Endothelial cell of umbilical vein (primary cell): ENCODE measurements at places on chromosomes 7 and 10. TPM values are rescaled to one million over a fixed set of nuclear protein-coding genes. Genes with fewer than 3 reads are reported as not detected.

DNA sequence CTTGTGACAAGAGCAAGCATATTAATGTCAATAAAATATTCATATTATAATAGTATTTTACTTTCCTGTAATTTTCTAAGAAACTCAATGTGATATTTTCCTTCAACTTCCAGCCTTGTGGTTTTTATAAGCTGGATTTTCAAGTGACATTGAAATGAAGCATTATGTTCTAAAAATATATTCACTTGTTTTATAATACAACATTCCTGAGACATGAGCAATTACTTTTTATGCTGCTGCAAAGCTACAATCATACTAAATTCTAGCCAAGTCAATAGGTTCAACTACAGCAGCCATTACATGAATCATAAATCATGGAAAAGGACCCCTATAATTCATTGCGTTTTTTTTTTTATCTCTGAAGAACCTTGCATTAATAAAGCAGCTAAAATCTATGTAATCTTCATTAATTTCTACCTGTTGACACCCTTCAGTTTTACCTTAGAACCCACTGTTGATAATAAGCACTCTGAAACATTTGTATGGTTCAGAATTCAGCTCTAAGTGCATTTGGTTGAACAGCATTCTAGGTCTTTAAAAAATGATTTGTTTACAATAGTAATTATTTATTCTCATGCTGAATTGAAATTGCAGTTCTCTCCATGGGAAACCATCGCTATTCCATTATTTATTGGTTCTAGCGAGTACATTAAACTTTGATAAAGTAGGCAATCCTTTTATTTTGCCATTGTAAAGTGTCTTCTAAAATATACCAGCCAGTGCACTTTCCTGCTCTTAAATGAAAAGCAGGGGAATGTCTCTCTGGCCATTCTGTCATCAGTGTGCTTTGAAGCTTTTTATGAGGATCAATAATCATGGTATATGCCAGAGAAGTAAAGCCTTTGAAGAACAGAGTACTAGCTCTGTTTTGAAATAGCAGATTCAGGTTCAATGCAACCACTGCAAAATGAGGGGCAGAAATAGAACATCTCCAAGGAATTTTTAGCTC lies 132.6 kb downstream of the GNAT3 start:
- H3K27me3 ChIP-seq, result no peaks in the 10 kb centered on the region
- no peak overlapping the region for H3K4me3 ChIP-seq
- H3K27ac ChIP-seq, result peak overlapping the region; percentile 7
- H3K36me3 ChIP-seq, result no peaks in the 10 kb centered on the region
- DNase-seq, result peak; percentile 78
- H3K4me1 ChIP-seq, result peaks cover 12% of the 10 kb centered on the region

The CYP3A4 gene
- not detected in 2 replicates for polyA plus RNA-seq

GRCh38 chr10:84599254-84599653 lies 270.9 kb downstream of the CCSER2 start:
- no peaks in the 10 kb centered on the region for H3K4me1 ChIP-seq
- no peak overlapping the region for H3K4me3 ChIP-seq
- no peaks in the 10 kb centered on the region for H3K36me3 ChIP-seq
- H3K27ac ChIP-seq, result no peak overlapping the region

GRCh38 chr7:116439841-116440549 lies 59.5 kb upstream of the CAV2 start:
- H3K4me1 ChIP-seq, result peaks cover 36% of the 10 kb centered on the region
- H3K27ac ChIP-seq, result no peak overlapping the region
- no peak overlapping the region for H3K4me3 ChIP-seq
- no peak for DNase-seq

The HABP2 gene
- 0.04 TPM in 1 of 2 replicates, not detected in the other for polyA plus RNA-seq

- no peaks in the 10 kb centered on the region for H3K4me1 ChIP-seq
- H3K27ac ChIP-seq, result no peak overlapping the region
- H3K4me3 ChIP-seq, result no peak overlapping the region
Observed at GRCh38 chr10:35781643-35782035, 139.5 kb upstream of the FZD8 start.

DNA sequence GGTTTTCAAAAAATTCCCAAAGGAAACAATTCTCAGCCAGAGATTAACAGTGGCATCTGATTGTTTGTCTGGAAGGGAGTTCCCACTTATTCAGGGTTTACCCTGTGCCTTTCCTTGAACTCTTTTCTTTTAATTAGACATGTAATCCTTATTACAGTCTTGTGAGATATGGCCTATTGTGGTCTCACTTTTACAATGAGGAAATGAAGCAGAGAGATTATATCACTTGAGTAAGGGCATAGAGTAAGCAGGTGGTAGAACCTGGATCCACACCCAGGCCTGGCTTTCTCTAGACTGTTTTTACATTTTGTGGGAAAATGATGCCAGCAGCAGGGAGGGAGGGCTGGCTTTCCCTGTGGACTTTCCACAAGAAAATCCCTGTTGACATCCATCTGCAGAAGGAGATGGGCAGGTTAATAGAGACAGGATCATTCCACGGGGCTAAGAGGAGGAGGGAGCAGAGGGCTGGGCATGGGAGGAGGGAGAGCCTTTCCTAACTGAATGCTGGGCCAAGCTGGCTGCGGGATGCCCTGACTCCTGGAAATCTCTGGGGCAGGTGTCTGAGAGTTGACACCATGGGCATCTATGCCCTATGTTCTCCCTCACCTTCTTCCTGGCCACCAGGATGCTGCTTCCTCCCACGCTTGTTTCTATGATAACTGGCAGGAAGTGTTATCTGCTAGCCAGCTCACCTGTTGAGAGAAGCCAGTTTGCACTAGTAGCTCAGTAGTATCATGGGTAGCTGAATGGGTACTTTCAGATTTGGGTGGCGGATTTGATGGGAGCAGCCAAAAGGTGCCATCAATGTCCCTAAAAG lies 28.7 kb upstream of the ARHGAP22 start:
- H3K36me3 ChIP-seq, result no peaks in the 10 kb centered on the region
- no peaks in the 10 kb centered on the region for H3K4me1 ChIP-seq
- no peak overlapping the region for H3K4me3 ChIP-seq
- H3K27me3 ChIP-seq, result no peaks in the 10 kb centered on the region
- DNase-seq, result no peak

The DUS4L gene
- 1.7 and 2.5 TPM in 2 replicates for polyA plus RNA-seq

The CCDC146 gene
- polyA plus RNA-seq, result 0.65 and 1.5 TPM in 2 replicates

DNA sequence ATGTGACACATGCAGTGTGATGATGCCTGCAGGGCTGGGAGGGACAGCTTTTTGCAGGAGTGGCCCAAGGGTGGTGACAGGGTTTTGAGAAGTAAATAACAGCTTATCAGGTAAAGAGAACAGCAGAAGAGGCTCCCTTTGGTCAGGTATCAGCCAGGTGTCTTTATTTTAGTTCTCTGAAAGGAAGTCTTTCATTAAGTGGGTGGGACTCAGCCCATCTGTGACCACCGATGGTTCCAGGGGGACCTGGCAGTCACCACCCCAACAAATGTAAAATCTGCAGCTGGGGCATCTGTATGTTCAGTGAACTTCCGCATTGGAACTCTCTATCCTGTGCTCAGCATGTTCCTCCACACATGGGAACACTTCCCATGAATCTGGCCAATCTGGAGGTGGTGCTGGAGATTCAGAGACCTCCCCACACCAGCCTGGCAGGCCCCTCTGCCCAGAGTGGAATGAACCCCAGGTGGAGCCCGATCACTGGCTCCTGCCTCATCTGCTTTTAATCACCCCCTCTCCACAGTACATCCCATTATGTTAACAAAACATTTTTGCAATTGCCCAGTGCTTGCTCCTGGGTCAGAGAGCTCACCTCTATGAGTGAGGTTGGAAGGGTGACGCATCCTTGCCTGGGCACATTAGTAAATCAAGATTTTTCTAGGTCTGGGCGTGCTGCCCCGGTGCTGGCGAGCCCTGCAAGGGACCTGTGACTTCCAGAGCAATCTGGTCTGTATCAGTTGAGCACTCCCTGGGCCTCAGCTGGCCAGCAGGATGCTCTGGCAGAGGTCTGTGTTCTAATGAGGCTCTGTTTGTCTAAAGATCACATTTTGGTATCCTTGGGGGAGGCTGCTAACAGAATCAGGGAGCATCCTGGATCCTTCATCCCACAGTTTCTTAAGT lies 140.4 kb upstream of the GDF10 start:
- no peak overlapping the region for H3K27ac ChIP-seq
- H3K4me1 ChIP-seq, result no peaks in the 10 kb centered on the region
- H3K27me3 ChIP-seq, result no peaks in the 10 kb centered on the region
- DNase-seq, result no peak

The PYROXD2 gene
- polyA plus RNA-seq, result 11.8 and 13.7 TPM in 2 replicates

DNA sequence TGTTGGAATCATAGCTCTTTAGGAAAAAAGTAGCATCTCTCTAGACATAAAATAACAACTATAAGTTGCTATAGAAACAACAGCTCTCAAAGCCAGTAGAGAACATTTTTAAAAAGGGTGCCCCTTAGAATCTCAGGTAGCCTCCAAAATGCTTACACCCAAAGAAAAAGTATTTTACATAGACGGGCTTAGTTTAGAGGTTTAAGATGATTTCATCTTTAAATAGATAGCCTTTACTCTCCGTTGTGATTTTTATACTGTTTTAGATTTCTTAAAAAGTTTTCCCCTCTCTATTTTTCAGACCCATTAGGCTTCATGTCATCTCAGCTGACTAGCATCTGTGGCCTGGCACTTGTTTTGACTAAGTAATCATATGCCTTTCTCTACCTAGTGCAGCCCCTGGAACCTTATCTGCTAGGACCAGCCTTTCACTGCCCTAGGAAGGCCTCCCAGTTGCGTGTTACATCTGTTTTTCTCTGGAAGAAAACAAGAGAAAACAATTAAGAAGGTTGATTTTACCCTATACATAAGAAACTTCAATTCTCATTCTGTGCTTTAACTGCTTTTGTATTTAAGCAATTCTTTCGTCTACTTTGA lies 6.9 kb upstream of the BPGM start:
- H3K36me3 ChIP-seq, result no peaks in the 10 kb centered on the region
- H3K4me1 ChIP-seq, result peaks cover 3% of the 10 kb centered on the region
- no peak overlapping the region for H3K27ac ChIP-seq
- no peaks in the 10 kb centered on the region for H3K27me3 ChIP-seq
- DNase-seq, result no peak

DNA sequence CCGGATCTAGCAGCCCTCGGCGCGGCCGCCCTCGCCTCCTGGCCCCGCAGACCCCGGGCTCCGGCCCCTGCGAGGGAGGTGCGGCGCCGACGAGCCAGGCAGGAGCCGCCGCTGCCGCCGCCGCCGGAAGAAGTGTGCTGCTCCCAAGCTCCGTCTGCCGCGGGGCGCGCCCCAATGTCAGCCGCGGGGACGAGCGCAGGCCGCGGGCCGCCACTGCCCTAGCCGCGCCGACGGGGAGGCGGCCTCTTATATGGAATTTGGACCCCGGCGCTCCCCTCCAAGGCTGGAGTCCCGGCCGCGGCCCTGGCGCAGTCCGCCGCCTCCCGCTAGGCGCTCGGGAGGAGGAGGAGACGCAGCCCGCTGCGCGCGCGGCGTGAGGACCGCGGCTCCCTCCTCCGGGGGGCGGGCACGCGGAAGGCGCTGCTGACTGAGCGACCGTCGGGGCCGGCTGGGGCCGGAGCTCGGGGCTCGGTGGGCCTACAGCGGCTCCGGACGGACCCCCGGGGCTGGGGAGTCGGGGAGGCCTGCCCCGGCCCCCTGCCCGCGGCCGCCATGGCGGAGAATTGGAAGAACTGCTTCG lies at the start of gene TRIM8:
TSS of gene TRIM8 (plus strand) at position 414 of the 580 bp plus-strand sequence. CDS start at position 553, 139 bp downstream.
- peak; percentile 41 for DNase-seq
- H3K27ac ChIP-seq, result peak within 1 kb of the TSS; percentile 86
- no peaks in the 10 kb centered on the region for H3K27me3 ChIP-seq
- peaks cover 32% of the 10 kb centered on the region for H3K4me1 ChIP-seq

The HECW1 gene
- not detected in 2 replicates for polyA plus RNA-seq

GRCh38 chr10:136465-136762 lies 1.2 kb downstream of the ZMYND11 start:
- no peak overlapping the region for H3K27ac ChIP-seq
- H3K36me3 ChIP-seq, result no peaks in the 10 kb centered on the region
- no peaks in the 10 kb centered on the region for H3K27me3 ChIP-seq
- peaks cover 35% of the 10 kb centered on the region for H3K4me1 ChIP-seq

- peaks cover 22% of the 10 kb centered on the region for H3K36me3 ChIP-seq
- H3K4me3 ChIP-seq, result no peak overlapping the region
- H3K27ac ChIP-seq, result no peak overlapping the region
- no peak for DNase-seq
- H3K4me1 ChIP-seq, result no peaks in the 10 kb centered on the region
Observed at GRCh38 chr7:99004781-99005500, 126.6 kb downstream of the TRRAP start.

GRCh38 chr10:79437111-79437814 lies 8.2 kb downstream of the ZCCHC24 start:
- H3K4me3 ChIP-seq, result no peak overlapping the region
- H3K36me3 ChIP-seq, result no peaks in the 10 kb centered on the region
- no peaks in the 10 kb centered on the region for H3K27me3 ChIP-seq
- H3K4me1 ChIP-seq, result peaks cover 3% of the 10 kb centered on the region

The MICU1 gene
- polyA plus RNA-seq, result 23.7 and 27.5 TPM in 2 replicates

- no peaks in the 10 kb centered on the region for H3K36me3 ChIP-seq
- H3K27me3 ChIP-seq, result no peaks in the 10 kb centered on the region
- peak overlapping the region; percentile 25 for H3K4me3 ChIP-seq
- DNase-seq, result peak; percentile 5
Observed at GRCh38 chr10:75592791-75593643, 161.6 kb downstream of the LRMDA start.

DNA sequence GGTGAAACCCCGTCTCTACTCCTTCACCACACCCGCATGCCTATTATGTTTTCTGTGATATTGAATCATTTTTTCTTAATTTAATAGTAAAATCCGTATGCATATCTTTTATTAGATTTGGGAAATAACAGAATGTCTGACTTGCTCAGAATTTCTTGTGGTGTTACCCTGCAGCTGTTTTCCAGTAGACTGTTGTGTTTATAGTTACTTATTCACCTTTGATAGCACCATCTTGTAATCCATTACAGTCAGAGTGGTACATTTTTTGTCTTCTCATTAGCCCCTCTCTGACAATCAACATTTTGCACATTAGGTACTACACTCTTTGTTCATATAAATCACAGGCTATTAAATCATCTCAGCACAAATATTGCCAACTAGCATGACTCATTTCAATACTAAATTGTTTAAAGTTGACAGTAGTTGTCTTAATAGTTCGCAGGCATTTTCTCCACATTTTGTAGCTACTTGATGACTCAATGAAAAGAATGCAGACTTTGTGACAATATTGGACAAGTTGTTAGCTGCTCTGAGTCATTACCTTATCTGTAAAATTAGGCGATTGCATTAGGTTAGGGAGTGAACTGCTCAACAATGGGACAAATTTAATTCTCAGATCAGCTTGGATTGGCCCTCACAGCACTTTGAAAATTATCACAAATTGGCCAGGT lies 17.8 kb upstream of the SLC16A12 start:
- H3K4me1 ChIP-seq, result peaks cover 4% of the 10 kb centered on the region
- H3K36me3 ChIP-seq, result no peaks in the 10 kb centered on the region
- H3K4me3 ChIP-seq, result no peak overlapping the region
- DNase-seq, result peak; percentile 93

- DNase-seq, result no peak
- no peaks in the 10 kb centered on the region for H3K36me3 ChIP-seq
- no peaks in the 10 kb centered on the region for H3K4me1 ChIP-seq
- no peak overlapping the region for H3K27ac ChIP-seq
- H3K4me3 ChIP-seq, result no peak overlapping the region
Observed at GRCh38 chr10:79454259-79454658, 8.8 kb upstream of the ZCCHC24 start.
